ENCODE measurements at places on chromosomes 3 and 15. TPM values are rescaled to one million over a fixed set of nuclear protein-coding genes. Genes with fewer than 3 reads are reported as not detected.

Gene HRG
- total RNA-seq = not detected

DNA sequence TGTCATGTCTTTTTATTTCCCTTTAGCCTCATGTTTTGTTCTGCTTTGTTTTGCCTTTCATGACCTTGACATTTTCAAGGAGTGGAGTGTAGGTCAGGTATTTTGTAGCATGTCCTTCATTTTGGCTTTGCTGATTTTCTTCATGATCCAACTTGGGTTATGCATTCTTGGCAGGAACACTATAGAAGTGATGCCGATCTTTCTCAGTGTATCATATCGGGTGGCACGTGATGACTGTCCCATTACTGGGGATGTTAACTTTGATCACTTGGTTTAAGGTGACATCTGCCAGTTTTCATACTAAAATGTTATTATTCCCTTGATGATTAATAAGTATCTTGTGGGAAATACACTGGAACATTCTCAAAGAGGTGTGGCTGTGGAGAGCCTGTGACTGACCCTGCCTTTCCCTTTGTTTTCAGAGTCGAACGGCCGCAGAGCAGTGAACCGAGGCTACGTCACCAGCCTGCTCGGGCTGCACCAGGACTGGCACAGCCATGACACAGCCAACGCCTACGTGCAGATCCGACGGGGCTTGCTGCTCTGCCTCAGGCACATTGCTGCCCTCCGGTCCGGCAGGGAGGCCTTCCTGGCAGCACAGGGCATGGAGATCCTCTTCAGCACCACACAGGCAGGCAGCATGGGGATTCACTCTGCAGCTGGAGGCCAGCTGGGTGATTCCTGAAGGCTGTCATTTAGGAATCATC is 167.7 kb downstream of the AGBL1 start:
- no peak for DNase-seq

Gene REC114
- not detected for total RNA-seq

Gene SPINK8
- not detected for total RNA-seq

All from activated CD4-positive, alpha-beta T cell treated with anti-CD3 and anti-CD28 coated beads, Interleukin-2, amount 10 ng/mL, durations not matched to agents 24 days and 14 days (primary cell).